Hippocampal formation (tissue), 2 donors: ENCODE measurements at places on chromosomes 11 and 22.

DNA sequence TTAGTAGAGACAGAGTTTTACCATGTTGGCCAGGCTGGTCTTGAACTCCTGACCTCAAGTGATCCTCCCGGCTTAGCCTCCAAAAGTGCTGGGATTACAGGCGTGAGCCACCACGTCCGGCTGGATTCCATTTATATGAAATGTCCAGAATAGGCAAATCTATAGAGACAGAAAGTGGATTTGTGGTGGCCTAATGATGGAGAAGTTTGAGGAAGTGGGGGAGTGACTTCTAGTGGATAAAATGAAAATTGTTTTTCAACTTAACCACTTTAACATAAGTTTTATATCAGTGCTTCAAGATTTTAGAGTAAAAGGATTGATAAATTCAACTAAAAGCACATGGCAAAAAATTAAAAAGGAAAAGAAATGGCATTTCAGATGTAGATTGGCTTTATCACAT lies 66.2 kb downstream of the HIPK3 start:
- DNase-seq, result no peak

DNA sequence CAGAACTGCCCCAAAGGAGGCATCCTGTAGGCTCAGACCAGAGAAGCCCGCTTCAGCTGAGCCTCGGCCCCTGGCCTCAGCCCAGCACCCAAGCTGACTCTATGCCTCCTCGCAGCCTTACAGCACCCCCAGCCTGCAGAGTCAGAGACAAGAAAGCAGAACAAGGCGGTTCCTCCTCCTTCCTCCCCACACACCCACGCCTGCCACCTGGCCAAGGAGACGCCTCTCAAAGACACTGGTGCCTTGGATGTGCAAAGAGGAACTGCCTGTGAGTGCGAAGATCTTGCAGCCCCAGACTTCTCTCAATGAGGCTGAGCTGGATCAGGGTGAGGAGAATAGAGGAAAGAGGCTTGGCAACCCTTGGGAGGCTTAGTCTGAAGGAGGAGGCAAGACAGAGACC lies 60.2 kb downstream of the PDE2A start:
- DNase-seq, result peak; percentile 43

- no peak for DNase-seq
Measured at GRCh38 chr22:29596408-29596807, 7.0 kb upstream of the NF2 start.

- no peak for DNase-seq
Measured at GRCh38 chr11:76763573-76764346, 19.4 kb upstream of the TSKU start.

DNA sequence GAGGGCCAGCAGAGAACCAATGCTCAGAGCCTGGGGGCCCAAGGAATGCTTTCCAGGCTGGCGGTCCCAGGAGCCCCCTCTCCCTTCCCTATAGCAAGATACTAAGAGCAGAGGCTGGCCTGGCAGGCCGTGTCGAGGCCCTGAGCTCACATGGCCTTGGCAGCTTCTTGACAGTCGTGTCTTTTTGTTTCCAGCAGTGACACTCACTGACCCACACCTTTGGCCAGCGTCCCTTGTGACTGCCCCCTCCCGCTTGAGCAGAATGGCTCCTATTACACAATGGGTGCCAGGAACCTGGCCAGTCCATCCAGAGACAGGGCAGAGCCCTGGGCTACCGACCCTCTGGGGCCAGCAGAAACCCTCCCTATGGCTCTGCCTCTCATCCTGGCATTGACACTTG lies 6.4 kb upstream of the CCND1 start:
- DNase-seq, result no peak

- DNase-seq, result no peak
Measured at GRCh38 chr22:19240813-19241592, 50.5 kb downstream of the CLTCL1 start.

DNA sequence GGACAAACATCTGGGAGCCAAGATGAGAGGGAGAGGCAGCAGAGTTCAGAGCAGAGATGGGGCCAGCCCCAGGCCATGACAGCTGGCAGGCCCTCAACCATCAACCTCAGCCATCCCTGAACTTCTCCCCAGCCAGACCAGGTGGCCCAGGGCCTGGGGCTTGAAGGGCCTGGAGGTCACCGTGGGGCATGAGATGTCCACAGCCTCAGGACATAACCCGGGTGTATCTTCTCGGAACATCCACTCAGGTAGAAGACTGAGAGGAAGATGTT lies 12.4 kb upstream of the SLC39A13 start:
- no peak for DNase-seq

DNA sequence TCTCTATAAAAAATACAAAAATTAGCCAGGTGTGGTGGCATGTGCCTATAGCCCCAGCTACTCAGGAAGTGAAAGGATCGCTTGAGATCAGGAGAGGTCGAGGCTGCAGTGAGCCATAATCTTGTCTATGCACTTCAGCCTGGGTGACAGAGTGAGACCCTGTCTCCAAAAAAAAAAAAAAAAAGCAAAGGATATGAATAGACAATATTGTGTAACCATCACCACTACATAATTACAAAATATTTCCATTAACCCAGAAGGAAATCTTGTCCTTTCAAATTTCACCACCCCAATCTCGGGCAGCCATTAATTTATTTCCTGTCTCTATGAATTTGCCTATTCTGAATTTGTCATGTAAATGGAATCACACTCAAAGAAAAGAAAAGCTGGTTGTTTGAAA lies 21.2 kb downstream of the RSF1 start:
- no peak for DNase-seq

DNA sequence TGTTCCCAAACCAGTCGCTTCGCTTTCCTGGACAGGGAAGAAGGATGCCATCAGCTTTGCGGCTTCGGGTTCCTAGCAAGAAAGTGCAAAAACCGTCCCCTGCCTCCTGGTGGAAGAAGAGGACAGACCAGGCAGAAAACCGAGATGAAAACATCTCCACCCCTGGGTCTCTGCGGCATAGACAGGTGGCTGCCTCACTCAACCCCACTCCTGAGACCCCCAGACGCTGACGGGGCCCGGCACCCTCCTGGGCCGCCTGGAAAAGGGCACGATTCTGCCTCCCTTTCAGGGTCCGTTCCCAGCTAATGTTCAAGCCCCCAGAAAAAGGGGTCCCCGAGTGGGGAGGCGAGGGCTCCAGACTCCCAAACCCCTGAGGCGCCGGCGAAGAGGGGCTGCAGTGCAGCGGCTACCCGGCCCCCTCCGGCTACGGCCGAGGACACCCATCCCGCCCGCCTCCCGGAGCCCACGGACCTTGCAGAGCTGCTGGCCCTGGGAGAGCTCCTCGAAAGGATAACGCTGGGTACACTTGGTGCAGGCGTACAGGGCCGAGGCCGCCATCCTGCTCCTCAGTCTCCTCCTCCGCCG lies 569 bp downstream of the FAM76B start:
- DNase-seq, result peak; percentile 23

- DNase-seq, result no peak
Measured at GRCh38 chr11:124311269-124311668, 2.5 kb downstream of the OR8D1 start.

GRCh38 chr11:124090996-124091395 lies 24.3 kb upstream of the VWA5A start:
- no peak for DNase-seq

GRCh38 chr11:34206407-34207300 lies 101.2 kb downstream of the NAT10 start:
- DNase-seq, result no peak

DNA sequence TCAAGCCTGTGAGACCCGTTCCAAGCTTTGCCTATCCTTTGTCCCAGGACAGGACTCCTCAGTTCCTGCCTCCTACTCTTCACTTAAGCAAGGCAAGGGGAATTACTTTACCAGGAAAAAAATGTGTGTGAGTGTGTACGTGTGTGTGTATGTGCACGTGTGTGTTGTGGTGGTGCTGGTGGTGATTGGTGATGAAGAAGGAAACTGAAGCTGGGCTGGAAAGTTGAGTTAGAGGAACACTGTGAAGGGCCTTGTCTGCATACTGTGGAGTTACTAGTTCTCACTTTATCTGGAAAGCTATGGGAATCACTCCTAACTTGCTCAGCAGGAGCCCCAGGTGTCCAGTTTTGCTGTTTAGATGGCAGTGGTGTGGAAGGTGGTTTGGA lies 378 bp downstream of the OR51D1 start:
- no peak for DNase-seq

GRCh38 chr11:47242596-47243192 lies 5.9 kb downstream of the ACP2 start:
- DNase-seq, result no peak

- no peak for DNase-seq
Measured at GRCh38 chr11:72418834-72419560, 15.3 kb downstream of the CLPB start.

DNA sequence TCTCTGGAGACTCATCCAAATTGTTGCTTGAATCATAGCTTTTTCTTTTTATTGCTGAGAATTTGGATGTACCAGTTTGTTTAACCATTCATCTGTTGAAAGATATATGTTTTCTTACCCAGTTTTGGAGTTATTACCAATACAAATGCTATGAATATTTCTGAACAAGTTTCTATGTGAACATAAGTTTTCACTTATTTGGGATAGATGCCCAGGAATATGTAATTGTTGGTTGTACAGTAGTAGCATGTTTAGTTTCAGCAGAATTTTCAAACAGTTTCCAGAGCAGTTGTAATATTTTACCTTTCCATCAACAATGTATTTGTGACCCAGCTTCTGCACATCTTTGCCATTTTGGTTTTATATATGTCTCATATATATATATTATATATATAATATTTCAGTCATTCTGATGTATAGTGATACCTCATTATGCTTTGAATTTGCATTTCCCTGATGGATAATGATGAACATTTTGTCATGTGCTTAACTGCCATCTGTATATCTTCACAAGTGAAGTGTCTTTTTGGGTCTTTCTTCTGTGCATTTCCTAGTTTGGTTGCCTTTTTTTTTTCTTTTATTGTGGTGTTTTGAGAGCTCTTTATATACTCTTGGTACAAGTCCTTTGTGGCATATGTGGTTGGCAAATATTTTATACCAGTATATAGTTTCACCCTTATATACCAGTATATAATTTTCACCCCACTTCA lies 118.8 kb downstream of the LUZP2 start:
- no peak for DNase-seq

- DNase-seq, result no peak
Measured at GRCh38 chr11:94910270-94910669, 63.1 kb downstream of the CWC15 start.
